CD4-positive, alpha-beta memory T cell (primary cell): ENCODE measurements at places on chromosomes 11 and 22.

DNA sequence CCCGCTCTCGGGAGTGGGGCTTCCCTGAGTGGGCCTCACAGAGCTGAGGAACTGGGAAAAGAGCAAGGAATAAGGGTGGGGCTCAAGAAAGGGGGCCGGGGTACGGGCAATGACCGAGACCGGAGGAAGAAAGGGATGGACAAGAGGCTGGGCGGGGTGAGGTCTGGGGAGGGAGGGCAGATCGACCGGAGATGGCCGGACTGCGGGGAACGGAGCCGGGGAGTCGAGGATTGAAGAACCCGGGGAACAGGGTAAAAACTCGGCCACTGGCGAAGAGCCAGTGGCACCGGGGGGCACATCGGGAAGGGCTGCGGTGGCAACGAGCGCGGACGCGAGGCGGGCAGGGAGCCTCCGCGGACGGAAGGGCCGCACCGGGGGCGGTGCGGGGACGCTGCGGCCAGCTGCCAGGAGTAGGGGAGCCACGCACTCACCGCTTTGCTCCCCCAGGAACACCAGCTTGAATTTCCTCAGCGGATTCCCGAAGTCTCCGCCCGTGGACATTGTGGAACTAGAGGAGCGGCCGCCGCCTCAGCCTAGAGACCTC is 667 bp downstream of the RAB6A start:
- no peak for DNase-seq

- DNase-seq = no peak
Observed at GRCh38 chr22:31243339-31244045, 31.4 kb downstream of the LIMK2 start.

DNA sequence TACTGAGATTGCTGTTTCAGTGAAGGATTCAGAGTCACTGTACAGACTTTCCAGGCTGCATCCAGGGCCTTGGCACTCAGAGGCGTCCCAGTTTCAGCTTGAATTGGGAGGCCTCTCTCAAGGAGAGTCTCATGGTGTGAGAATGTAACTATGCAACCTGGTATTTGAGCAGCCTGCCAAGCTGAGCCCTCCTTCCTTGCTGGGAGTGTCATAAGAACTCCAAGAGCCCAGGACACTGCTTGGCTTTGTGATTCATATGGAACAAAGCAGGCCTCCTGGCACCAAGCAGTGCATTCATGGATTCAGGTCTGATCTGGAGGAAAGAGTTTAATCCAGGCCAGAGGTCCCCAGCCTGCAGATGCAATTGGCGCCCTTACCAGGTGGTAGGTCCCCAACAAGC is 171.7 kb downstream of the DBX1 start:
- no peak for DNase-seq

DNA sequence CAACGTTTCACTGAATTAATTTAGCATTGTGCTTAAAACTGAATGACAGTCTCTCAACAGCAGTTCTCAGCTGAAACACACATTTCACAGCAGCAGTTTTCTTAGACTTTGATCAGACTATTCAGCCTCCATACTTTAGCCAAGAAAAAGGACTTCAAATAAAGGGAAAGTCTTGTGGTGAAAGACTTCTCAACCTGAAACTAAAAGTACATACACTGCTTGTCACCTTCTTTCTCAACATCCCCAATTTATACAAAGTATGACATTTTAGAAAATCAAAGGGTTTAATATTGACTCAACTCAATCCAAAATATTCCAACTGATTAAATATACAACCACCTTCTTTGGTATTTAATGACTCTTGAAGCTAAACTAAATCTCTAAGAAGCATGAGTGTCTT is 419.0 kb downstream of the LRRC4C start:
- no peak for DNase-seq

- no peak for DNase-seq
Observed at GRCh38 chr11:36102868-36103267, 159.0 kb downstream of the LDLRAD3 start.

GRCh38 chr22:42368379-42369249 is 63.6 kb downstream of the NFAM1 start:
- no peak for DNase-seq

DNA sequence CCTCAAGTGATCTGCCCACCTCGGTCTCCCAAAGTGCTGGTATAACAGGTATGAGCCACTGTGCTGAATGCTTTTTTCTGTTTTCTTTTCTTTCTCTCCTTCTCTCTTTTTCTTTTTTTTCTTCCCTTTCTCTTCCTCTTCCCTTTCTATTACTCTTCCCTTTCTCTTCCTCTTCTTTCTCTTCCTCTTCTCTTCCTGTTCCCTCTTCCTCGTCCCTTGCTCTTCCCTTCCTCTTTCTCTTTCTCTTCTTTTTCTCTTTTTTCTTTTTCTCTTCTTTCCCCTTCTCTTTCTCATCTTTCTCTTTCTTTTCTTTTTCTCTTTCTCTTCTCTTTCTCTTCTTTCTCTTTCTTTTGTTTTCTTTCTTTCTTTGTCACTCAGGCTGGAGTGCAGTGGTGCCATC is 1.2 kb downstream of the OOSP1 start:
- DNase-seq = no peak

DNA sequence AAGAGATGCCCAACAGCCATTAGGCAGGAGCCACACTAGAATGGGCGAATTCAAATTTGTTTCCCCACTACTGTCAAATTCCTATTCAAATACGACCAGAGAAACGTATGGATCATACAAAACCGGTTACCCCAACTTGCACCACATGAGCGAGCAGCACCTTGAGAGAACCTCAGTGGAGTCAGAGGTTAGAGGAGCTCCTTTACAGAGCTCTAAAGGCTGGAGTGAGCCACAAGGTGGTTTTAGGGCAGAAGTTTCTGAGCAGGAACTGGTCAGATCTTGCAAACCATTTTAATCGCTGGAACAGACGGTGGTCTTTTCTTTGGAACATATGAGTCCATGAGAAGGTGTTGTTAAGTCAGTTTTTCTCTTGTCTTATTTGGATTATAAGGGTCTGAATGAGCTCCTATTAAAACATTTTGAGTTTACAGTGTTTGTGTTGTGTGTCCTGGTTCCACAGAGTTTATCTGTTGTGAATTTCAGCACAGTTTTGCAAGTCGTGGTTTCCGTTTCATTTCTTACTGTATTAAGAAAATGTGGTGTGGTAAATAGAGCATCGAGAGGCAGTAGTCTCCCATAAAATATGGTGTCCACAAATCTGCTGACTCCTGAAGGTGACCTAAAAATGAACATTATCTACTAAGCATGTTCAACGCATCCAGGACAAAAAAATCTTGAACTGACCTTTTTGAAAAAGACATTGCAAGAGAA is 471.7 kb downstream of the NTM start:
- no peak for DNase-seq

DNA sequence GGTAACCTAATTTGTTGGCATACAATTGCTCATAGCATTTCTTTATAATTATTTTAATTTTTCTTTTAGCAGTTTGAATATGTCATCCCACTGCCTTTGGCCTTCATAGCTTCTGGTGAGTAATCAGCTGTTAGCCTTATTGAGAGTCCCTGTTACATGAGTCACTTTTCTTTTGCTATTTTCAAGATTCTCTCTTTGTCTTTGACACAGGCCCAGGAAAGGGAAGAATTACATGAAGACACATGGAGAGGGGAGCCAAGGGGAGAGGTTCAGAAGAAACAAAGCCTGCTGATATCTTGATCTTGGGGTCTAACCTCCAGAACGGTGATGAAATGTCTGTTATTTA is 418.2 kb downstream of the METTL15 start:
- no peak for DNase-seq
